GM12892 (cell line): ENCODE measurements at places on chromosomes 13 and 19.

GRCh38 chr19:8129061-8129618 lies 20.3 kb downstream of the FBN3 start:
- DNase-seq = no peak

GRCh38 chr13:105050686-105051085 lies 1484.8 kb downstream of the EFNB2 start:
- DNase-seq = no peak

- no peak for DNase-seq
These were observed 66.2 kb downstream of the SLC15A1 start for GRCh38 chr13:98686270-98686669.

DNA sequence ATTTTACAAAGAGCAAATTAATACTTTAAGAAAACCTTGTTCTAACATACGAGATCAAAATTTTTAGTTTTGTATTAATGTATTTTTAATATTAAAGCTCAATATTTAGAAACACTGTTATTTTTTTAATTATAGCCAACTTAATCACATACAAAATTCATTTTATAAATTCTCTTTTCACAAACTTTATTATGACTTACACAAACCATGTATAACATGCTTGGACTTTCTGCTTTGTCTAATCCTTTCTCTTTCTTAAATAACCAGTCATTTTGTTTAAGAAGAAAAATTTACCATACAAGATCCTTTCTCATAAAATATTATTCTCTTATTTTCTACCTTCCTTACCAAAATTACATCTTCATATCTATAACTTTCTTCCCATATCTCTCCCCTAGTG lies 62.2 kb downstream of the CYSLTR2 start:
- no peak for DNase-seq

GRCh38 chr13:23599083-23599925 lies 29.1 kb downstream of the TNFRSF19 start:
- no peak for DNase-seq

DNA sequence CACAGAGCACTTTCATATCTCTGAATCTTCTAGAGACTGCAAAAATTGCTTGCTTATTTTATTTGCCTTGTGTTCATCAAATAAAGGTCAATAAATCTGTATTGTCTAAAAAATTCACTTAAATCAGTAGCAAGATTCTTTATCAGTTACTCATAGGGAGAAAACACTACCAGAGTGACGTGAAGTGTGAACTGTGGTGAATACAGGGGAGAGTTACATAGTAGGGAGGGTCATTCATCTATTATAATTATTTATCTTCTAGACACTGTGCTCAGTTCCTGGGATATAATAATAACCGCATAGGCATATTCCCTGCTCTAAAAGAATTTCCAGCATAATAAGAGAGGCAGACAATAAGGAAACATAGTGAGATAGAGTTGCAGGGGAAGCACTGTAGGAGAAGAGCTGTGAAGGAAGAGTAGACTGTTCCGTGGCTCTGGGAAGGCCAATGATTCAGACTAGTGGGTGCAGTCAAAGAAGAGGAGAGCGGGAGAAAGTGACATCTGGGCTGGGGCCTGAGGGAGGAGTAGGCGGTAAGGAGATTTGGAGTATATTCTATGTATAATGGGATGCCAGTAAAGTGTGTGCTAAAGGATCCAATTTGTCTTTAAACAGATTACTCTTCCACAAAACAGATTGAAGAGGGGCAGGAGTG lies 84.0 kb upstream of the TDRD3 start:
- no peak for DNase-seq

GRCh38 chr13:35993686-35994085 lies 137.5 kb downstream of the DCLK1 start:
- DNase-seq = no peak

DNA sequence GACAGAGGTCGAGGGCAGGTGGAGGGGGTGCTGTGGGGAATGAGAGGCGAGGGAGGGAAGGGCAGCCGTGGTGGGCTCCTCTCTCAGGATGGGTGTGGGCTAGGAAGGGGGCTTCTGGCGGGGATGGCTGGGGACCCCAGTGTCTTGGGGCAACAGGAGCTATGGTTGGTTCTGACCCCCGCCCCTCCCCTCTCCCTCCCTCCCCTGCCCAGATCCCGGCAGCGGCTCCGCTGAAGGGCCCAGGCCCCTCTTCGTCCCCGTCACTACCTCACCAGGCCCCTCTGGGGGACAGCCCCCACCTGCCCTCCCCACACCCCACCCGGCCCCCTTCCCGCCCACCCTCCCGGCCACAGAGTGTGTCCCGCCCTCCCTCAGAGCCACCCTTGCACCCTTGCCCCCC lies 19.3 kb upstream of the EHD2 start:
- DNase-seq = no peak

DNA sequence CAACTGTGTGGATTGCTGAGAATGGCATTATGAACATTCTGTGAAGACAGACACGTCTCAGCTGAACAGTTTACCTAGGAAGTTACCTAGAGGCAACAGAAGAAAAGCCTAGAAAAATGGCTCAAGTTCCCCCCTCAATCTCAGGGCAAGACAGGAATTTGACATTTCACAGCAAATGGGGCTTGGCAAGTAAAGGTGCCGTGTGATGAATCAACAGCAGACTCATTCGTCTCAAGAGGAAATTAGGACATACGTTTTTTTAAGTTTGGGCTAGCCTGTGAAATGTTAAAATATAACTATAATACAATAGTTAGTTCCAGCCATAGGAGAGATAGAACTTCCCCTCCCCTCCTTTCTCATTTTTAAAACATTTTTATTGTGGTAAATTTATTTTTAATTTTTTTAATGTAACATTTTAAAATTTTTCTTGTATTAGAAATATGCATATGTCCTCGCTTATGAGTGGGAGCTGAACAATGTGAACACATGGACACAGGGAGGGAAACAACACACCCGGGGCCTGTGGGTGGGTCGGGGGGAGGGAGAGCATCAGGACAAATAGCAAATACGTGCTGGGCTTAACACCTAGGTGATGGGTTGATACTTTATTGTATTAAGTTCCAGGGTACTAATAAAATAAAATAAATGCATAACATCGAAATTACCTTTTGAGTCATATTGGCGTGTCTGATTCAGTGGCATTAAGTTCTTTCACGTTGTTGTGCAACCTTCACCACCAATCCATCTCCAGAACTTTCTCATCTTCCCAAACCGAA lies 116.0 kb downstream of the COL4A2 start:
- DNase-seq = no peak

GRCh38 chr13:110014719-110015118 lies 228.3 kb upstream of the IRS2 start:
- DNase-seq = no peak

DNA sequence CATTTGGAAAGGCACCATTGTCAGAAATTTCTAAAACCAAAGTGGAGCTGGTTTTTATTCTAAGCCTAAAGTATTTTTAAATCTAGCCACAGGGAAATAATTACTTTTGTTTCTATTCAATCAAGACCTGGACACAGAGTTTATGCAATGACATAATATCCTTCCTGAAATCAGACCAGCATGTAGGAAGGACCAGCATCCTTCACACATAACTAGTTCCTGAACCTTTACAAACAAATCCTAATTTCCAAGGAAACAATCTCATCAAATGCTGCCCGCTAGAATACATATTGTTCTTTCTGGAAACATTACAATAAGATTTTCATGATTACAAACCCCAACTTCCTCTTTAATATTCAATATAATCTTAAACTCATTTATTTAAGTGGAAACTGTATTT lies 1.5 kb downstream of the STARD13 start:
- no peak for DNase-seq

- no peak for DNase-seq
These were observed 166.0 kb upstream of the ZNF536 start for GRCh38 chr19:30206187-30206586.

- peak; percentile 30 for DNase-seq
These were observed 911 bp downstream of the ENOX1 start for GRCh38 chr13:43785650-43786471.

- no peak for DNase-seq
These were observed 105.2 kb downstream of the INSR start for GRCh38 chr19:7188698-7189629.

GRCh38 chr13:27349458-27349857 lies 75.0 kb upstream of the GTF3A start:
- no peak for DNase-seq

GRCh38 chr13:48318821-48319511 lies 15.4 kb downstream of the RB1 start:
- DNase-seq = no peak

DNA sequence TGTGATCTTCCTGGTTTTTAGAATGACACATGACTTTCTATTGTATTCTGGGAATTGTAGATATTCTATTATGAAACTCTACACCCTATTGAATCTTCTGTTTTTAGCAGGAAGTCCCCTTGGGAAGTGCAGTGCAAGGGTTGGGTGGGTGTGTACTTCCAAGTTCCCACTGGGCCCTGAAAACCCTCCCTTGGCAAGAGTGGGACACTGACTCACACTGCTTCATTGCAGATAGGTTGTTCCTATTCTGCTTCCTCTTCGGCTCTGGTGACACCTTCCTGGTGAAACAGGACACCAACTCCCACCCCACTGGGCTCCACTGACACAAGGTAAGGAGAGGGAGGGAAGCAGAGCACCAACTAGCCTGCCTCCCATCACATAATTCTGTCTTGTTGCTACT lies 121.8 kb downstream of the KCTD12 start:
- DNase-seq = no peak

GRCh38 chr13:74367193-74367592 lies 233.0 kb upstream of the KLF12 start:
- no peak for DNase-seq

- DNase-seq = no peak
These were observed 6.8 kb upstream of the ZNF283 start for GRCh38 chr19:43820098-43820883.

DNA sequence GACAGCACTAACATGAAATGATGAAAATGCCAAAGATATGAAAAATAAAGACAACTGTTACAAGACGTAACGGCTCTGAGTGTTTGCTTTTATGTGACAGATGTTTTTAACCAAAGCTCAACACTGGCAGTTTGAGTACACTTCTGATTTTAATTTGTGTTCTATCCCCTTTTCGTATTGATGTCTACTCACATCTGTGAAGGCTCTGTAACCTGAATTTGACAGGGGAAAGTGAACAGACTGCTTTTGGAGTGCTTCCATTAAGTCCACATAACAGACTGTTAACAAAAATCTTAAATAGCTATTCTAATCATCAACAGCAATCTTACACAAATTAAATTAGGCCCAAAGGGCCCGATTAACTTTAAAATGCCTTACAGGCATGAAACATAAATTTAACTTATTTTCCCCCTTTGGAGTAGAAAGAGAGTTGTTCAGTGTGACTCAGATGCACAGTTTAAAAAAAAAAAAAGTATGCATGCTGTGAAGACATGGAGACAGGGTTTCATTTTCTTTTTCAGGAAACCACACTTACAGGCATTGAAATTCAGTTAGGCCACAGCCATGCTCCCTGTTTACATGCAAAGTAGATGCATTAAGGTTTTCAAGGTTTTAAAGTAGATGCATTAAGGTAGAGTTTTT lies 16.3 kb upstream of the RNASEH2B start:
- DNase-seq = no peak

GRCh38 chr13:44797685-44798084 lies 191.6 kb downstream of the NUFIP1 start:
- DNase-seq = no peak

- DNase-seq = no peak
These were observed 112.6 kb downstream of the LIG4 start for GRCh38 chr13:108102771-108103170.

DNA sequence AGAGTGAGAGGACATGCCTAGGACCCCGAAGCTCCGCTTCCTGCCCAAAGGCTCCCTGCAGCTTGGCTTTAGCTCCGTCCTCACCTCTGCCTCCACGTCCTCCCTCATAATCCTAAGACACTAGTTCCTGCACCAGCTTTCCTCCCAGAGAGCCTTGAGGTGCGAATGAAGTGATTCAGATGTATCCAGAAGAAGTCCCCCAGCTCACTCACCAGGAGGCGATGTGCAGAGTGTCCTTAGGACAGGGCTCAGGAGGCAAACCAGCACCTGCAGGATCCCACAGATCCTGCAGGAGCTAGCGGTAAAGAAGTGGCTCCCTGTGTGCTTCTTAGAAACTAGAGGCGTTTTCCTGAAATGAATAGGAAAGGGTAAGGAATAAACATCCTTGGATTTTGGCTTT lies 109.7 kb downstream of the HSPH1 start:
- DNase-seq = no peak

DNA sequence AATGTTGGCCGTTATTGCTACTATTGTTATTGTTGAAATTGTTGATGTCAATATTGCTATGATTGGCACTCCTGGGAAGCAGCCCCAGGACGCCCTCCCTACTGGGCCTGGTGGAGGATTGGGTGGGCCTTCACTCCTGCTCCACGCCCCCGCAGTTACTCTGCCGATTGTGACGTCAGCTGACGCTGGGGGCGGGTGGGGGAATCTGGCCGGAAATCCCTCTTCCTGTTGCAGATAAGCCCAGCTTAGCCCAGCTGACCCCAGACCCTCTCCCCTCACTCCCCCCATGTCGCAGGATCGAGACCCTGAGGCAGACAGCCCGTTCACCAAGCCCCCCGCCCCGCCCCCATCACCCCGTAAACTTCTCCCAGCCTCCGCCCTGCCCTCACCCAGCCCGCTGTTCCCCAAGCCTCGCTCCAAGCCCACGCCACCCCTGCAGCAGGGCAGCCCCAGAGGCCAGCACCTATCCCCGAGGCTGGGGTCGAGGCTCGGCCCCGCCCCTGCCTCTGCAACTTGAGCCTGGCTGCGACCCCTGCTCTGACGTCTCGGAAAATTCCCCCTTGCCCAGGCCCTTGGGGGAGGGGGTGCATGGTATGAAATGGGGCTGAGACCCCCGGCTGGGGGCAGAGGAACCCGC lies at the start of gene ETV2:
Gene ETV2, plus strand, starts transcription at position 231 of the 637 bp plus-strand sequence. CDS start 716 bp downstream, outside the sequence.
- no peak for DNase-seq

- no peak for DNase-seq
These were observed 12.3 kb downstream of the CIB3 start for GRCh38 chr19:16160943-16161560.

- DNase-seq = no peak
These were observed 251.5 kb upstream of the STARD13 start for GRCh38 chr13:33537026-33537425.

GRCh38 chr19:17654993-17655392 lies 33.2 kb downstream of the UNC13A start:
- no peak for DNase-seq

DNA sequence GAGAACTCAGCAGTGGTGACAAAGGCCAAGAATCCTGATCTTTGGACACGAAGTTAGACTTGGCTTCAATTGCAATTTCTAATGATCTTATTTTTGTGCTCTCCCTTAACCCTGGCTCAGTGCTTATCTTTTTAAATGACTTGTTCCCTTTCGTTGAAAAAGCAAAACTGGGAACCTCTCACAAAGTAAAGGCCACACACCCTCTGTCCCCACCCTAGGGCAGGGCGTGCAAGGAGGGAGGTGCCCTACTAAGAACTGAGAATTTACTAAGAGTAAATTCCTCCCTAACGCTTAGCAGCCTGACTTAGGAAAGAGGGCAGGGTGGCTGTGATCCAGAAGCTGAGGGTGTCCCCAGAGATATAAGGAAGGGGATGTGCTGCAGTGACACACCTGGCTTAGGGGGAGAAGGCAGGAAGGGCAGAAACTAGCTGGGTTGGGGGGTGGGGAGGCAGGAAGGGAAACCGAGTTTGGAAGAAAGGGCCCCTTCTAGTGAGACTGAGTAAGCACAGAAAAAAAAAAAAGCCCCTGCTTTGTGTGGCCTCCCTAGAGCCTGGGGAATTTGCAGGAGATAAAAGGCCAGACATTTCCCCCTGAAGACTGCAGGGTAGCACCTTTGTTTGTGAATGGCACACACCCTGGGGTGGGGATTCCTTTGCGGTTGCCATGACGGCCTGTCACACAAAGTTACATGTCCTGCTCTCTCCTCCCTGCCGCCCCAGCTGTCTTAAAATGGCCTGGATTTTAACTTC lies 435.1 kb downstream of the EFNB2 start:
- DNase-seq = no peak
